Activated naive CD8-positive, alpha-beta T cell treated with anti-CD3 and anti-CD28 coated beads, Interleukin-2, amount 50 U/mL, for 16 hours (primary cell): ENCODE measurements at places on chromosomes 2 and 18.

GRCh38 chr2:1887915-1888314 lies 143.6 kb upstream of the PXDN start:
- DNase-seq, result no peak

- no peak for DNase-seq
These were observed 295.2 kb downstream of the SS18 start for GRCh38 chr18:25795213-25795612.

GRCh38 chr2:69164061-69164778 lies 151.2 kb downstream of the ANTXR1 start:
- DNase-seq, result no peak

DNA sequence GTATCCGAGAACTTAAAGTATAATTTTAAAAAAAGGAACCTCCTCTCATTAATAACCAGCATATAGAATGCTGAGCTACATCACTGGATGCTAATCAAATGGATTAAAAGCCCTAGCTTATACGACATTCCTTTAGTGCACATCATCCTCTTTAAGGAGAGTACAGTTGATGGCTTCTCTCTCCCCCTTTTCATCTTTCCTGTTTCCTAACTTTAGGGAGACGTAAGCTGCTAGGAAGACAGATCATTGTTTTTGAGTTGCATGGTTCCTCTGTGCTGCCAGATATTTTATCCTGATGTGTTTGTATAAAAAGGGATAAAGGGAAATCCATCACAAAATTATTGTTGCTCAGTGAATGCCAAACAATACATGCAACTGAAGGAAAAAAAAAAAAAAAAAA lies 94.2 kb downstream of the SLC8A1 start:
- no peak for DNase-seq

GRCh38 chr2:29016504-29016903 lies 35.4 kb downstream of the TOGARAM2 start:
- no peak for DNase-seq

GRCh38 chr2:214987261-214987660 lies 151.2 kb downstream of the ABCA12 start:
- DNase-seq, result no peak

DNA sequence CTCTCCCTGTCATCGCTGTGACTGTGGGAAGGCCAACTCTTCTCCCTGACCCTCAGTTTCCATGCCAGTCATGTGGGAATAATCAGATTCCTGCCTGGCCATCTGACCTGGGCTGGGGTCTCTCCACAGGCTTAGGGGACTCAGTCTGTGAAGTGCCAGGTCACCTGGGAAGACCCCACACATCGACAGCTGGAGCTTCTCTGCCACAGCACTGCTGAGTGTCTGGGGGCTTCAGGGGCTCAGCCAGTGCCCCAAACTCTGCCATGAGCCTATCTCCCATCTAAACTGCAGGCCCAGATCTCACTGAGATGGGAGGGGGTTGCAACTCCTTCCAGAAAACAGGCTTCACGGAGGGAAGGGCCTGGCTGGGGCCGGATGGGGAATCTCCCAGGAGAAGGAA lies 42.0 kb upstream of the OTOS start:
- no peak for DNase-seq
